ENCODE measurements at places on chromosomes 2 and 18.
A peak's percentile ranks its signal among the peaks of the same experiment; 100 is the strongest.

DNA sequence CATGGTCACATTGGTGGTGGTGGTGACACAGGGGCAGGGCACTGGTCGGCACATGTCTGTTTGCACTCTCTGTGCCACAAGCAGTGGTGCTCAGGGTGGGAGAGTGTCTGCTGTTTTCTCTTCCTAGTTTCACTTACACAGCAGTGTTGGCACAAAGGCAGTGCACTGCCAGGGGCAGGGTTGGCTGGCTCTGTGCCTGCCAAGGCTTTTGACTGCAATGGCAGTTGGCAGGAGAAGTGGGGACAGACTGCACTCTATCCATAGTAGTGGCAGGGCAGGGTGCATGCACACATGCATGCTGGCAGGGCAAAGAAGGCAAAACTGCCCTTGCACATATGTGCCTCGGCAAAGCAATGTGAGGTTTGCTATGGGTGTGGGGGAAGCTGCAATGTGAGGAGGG is 635.9 kb downstream of the SUCLG1 start:
- DNase-seq, result no peak

GRCh38 chr2:206083602-206084438 is 2.2 kb downstream of the INO80D start:
- no peak for DNase-seq

GRCh38 chr2:147843864-147844696 is 749 bp upstream of the ACVR2A start:
- peak; percentile 83 for DNase-seq

- no peak for DNase-seq
Observed at GRCh38 chr2:104078431-104079157, 775.3 kb upstream of the POU3F3 start.

DNA sequence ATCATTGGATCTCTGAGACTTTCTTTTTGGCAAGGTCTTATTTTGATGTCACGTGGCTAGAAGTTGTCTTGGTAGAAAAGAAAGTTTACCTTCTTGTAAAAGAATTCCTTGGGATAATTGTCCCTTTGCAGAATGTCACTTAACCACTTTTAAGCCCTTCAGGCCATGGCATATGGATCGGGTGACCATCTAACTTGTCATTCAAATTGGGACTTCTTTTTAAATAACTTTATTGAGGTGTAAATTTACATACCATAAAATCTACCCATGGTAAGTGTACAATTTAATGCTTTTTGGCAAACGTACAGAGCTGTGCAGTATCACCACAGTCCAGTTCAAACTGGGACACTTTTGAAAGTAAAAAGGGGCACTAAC is 24.6 kb downstream of the ARMC9 start:
- DNase-seq, result no peak

DNA sequence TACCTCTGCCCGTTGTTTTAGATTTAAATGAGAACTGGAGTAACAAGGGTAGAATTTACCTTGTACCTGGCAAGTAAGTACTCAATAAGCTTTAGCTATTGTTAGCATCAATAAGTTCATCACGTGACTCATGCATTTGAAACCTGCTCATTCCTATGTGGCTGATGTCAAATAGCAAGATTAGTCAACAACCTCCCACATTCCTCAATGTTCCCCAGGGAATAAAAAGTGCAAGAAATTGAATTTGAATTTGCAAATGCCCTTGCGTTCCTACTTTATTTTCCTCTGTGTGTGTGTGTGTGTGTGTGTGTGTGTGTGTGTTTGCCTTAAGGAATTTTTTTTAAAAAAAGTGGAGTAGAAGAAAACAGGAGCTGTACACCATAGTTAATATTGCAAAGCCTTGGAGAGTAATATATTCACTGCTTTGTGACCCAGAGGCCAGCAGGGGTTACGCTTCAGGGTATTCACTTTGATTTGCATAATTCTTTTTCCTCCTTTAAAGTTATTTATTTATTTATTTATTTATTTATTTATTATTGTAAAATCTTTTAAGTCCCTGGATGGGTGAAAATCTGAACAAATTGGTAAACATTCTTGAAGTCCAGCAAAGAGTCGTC is 43.9 kb upstream of the DNAH7 start:
- DNase-seq, result no peak

DNA sequence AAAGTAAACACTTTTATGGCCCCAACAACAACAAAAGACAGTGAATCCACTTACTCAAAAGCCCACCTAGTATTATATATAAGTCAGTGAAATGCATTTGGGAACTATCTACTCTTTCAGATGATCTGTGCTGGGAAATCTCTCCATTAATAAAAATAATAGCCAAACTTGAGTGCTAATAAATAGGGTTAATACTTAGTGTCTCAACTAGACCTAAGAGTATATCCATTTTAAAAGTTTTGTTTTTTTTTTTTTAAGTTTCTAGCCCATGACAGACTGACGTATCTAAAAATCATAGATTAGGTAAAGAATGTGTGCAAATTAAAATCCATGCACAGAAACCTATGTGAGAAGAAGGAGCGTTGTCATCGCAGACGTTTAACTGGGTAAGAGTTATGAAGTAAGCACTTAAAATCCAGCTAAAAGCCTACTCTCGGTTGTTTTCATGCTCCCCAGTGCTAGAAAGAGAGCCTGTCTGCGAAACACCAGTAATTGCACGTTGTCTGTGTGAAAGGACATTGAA is 83.4 kb upstream of the PELI1 start:
- DNase-seq, result no peak

DNA sequence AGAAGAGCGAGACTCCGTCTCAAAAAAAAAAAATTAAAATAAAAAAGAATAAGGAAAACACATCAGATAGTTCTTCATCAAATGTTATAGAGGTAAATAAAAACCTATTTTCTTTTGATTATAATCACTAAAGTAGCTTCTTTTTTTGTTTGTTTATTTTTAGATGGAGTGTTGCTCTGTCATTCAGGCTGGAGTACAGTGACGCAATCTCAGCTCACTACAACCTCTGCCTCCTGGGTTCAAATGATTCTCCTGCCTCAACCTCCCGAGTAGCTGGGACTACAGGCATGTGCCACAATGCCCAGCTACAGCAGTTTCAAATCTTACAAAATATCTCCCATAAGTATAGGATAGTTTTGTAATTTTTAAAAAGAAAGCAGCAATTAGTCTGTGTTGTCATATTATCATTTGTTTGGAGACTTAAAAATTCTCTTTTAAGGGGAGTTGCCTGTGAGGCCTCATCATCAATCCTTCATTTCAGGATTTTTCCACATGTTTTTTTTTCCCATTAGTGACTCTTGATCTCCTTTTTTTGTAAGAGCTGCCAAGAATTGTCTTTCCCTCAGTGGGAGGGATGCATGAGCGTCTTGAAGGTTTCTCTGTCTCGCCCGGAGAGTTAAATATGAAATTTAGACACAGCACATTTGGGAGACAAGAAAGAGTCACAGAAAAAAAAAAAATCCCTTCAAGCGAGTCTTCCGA is 275.9 kb downstream of the CDCA7 start:
- DNase-seq, result no peak
